ENCODE measurements at places on chromosomes 7 and 10.

DNA sequence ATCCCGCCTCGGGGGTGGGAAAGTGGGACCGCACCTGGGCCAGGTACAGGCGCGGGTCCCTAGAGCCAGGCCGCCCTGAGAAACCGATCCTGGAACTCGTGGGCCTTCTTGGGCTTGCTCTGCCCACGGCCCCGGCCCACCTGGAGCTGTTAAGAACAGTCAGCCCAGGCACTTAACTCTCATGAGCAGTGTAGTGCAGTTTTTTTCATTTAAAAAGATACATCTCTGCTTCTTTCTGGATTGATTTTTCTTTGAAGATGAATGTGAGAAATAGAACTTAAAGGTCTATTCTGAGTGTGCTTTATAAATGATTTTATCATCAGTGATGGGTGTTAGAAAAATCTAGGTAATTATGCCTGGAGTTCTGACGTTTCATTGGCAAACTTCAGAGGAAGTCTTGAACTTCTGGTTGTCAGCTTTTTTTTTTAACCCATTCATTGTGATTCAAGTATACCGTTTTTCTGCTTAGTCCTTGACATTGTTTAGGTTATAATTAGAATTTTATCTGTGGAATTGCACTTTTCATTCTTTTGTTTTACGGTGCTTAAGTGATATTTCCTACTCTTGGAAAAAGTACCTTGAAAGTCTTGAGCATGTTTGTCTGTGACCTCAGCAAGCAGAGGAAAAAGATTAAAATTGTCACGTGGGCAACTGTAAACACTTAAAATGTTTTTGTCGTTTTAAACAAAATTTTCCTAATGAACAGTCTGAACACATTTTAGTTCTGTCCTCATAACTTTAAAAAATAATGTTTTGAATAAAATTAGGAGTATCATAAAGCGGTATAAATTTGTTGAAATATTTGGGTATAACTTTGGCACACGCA is 906 bp downstream of the CDK1 start:
- DNase-seq: no peak

DNA sequence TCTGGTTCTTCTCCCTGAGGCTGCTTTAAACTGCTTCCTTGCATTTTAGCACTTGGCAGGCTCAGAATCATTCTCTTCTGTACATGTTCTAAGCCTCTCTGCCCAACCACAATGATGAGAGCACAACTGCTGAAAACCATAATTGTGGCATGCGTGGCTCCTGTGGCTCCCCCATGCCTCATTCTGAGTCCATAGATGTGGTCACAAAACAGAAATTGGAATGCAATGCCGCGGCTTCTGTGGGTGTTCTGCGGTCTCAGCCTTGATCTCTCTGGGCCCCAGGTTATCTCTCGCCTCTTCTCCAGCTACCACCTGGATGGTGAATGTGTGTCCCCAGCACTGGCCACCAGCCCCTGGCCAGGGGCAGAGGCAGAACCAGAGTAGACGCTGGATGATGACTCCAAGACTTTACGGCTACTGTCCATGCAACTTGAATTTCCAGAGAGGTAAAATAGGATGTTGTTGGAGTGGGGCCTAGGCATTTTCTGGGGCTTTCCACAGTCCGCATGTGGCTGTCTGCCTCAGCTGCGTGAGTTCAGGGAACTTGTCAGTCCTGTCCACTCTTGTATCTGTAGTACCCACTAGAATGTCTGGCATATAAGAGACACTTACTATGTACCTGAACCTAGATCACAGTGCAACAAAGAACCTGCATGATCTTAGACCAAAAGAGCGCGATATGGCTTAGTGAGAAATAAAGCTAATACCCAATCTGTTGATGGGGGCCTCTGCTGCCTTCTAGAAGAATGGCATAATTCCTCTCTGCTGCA is 52.4 kb upstream of the ADRB1 start:
- DNase-seq: no peak

- no peak for DNase-seq
These were observed 55.3 kb upstream of the KAT6B start for GRCh38 chr10:74771054-74771453.

GRCh38 chr10:97553575-97554031 is 19.0 kb upstream of the ANKRD2 start:
- peak; percentile 9 for DNase-seq

GRCh38 chr7:22001345-22002004 is 55.8 kb upstream of the CDCA7L start:
- DNase-seq: peak; percentile 19

DNA sequence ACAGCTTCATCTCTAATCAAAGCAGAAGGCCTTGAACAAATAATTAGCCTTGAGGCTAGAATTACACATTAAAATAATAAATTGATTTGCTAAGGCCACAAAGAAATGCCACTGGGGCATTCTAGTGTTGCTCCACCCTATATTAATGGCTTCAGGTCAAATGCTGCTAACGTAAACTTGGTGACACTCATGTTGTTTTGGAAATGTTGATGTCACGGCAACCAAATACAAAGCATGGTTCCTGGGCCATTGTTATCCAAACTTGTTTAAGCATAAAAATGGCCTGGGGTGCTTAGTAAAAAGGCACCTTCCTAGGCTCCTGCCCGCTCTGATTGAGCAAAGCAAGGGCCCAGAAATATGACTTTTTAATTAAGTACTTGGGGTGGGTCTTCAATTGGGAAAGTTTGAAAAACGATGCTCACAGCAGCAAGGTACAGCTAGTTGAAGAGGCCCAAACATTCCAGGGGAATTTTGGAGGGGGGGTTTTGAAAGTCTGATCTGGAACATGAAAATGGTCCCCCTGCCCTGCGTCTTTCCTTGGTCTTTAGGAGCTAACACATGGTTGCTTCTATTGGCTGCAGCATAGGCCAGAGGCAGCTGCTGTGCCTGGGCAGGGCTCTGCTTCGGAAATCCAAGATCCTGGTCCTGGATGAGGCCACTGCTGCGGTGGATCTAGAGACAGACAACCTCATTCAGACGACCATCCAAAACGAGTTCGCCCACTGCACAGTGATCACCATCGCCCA is 67.8 kb downstream of the ABCC2 start:
- no peak for DNase-seq

DNA sequence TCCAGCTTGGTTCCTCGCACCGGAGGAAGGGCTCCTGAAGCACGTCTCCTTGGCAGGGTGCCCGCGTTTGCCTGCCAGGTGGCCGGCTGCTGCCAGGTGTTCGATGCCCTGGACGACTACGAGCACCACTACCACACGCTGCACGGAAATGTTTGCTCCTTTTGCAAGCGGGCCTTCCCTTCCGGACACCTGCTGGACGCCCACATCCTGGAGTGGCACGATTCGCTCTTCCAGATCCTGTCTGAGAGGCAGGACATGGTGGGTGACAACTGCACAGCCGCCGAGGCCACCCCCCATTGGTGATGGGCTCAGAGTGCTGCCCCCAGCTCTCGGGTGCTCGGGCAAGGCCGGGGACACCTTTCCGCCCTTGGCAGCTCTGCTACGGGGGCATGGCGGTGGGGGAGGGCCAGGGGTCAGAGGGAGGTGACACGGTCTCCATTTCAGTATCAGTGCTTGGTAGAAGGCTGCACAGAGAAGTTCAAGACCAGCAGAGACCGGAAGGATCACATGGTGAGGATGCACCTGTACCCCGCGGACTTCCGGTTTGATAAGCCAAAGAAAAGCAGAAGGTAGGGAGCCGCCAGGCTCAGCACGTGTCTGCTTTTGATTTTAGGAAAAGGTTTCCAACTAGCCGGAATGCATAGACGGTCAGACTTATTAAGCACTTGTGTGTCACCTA is 1.1 kb downstream of the ZNF511 start:
- no peak for DNase-seq

GRCh38 chr10:112613620-112614019 is 166.6 kb downstream of the VTI1A start:
- DNase-seq: no peak

DNA sequence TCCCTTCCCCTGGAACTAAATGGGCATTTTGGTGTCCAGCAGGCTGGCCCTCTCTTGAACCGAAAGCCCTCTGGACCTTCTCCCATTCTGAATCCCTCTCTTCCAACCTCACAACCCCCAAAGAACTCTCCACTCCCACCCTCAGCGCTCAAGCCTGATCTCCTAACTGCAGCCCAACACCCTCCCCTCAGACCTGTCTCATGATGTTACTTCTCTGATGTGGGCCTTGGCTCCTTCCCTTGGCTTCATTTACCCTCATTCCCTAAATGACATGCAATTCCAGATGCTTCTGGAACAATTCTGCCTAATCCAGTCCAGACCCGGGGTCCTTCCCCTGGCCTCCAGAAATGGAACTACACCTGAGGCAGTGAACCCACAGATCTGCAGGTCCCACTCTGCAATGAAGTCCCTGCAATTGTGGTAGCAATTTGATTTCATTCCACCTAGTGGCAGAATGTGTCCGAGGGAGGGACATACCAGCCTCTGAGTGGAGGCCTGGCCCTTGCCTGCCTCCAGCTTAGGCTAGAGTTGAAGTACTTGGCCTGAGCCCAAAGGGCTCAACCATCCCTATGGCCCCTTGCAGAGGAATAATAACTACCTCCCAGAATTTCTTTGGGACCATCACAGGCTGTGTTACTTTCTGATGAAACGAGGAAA is 4.1 kb upstream of the CEP41 start:
- DNase-seq: no peak

DNA sequence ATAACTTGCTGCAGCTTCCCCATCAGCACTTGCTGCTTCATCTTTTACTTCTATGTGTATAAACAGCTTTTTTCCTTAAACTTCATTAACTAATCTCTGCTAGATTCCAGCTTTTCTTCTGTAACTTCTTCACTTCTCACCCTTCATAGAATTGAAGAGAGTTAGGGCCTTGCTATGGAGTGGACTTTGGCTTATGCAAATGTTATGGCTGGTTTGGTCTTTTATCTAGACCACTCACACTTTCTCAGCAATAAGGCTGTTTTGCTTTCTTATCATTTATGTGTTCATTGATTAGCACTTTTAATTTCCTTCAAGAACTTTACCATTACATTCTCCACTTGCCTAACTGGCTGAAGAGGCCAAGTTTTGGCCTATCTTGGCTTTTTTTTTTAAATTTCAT is 64.2 kb upstream of the HELLS start:
- DNase-seq: no peak

DNA sequence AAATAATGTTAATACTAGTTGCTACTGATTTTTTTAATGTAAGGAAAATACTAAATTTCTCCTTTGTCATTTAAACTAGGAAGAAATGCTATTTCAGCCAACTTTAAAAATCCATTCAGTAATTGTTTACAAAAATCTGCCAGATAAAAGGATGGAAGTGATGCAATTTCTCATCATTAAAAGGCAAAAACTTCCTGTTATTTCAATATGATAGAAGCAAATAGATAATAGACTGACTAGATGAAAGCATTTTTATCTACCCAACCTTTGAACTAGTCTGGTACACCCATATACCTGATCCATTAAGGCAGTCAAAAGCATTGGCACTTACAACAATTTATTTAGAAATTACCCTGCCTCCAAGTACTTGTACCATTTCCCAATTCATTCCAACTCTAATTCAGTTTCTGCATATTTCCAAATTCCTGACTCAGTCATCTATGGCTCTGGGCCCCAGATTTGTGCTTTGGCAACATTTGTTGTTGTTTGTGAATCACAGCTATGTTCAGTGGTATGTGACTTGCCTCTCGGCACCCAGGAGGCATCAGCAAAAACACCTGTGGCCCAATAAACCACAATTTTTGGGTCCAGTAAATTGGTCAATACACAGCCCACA is 482.6 kb upstream of the SEMA3A start:
- no peak for DNase-seq

DNA sequence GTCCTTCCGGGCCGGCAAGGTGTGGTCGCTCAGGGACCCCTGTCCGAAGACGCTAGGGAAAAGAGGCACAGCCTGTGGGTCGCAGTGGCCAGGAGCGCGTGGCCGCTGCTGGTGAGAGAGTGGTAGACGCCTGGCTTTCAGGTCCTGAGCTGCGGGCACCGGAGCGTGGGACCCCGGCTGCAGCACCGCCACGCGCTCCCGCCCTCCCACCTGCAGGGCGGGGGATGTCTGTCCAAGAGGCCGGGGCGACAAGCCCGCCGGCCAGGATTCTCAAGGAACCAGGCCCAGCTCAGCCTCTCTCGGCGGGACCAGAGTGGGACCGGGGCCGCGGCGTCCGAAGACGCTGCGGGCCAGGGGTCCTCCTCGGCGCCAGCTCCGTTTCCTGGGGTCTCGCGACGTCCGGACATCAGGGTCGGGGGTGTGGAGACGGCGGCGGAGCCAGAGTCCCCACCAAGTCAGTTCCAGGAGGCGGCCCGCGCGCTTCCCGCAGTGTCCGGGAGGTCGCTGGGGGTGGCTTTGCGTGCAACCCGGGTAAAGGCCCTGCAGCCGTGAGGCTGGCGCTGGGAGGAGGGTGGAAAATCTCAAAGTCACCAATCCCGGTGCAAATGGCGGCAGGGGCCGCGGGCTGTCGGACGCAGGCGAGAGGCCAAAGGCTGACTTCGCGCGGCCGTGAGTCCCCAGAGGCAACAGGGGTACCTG is 5.5 kb downstream of the ZNF503 start:
- DNase-seq: no peak

- no peak for DNase-seq
These were observed 26.7 kb upstream of the CDCA7L start for GRCh38 chr7:21972397-21972784.

DNA sequence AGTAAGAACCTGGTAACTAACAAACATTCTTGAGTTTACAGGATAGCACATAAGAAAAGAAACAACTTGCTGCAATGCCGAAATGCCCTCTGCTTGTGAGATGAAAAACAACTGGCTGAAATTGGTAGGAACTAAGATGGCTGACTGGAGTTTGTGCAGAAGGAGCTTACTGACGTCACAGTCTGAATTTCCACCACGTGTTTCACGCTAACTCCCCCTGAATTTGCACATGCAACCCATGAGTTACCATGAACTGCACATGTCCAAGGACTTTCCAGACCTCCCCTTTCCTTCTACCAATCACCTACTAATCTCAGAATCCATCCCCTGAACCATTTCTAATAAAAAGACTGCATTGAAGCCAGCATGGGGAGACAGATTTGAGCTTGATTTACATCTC is 86.3 kb upstream of the KCND2 start:
- DNase-seq: no peak

DNA sequence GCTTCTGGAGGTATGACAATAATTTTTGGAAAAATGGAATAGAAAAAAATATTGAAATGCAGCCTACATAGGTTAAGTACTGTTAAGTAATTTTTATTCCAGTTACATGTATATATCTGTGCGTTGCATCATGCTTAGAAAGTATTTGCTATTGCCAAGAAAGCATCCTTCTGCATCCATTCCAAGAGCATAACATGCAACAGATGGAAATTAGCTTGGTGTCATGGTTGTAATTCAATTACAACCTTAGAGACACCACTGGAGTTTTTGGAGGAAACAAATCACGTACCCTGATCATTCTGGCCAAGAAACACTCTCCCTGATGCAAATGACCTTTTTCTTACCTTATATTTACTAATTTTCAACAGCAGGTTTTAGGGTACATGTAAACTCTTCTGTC is 1.7 kb downstream of the AKR1B1 start:
- DNase-seq: no peak

GRCh38 chr10:8726779-8727084 is 672.2 kb downstream of the GATA3 start:
- no peak for DNase-seq

- no peak for DNase-seq
These were observed 541.3 kb downstream of the LRMDA start for GRCh38 chr10:75972491-75973276.

Measured in KG1 (cell line).